ENCODE measurements at places on chromosomes 16 and 17. TPM values are rescaled to one million over a fixed set of nuclear protein-coding genes. Genes with fewer than 3 reads are reported as not detected.
A peak's percentile ranks its signal among the peaks of the same experiment; 100 is the strongest.

- H3K36me3 ChIP-seq: peaks cover 99% of the 10 kb centered on the region
- H3K4me3 ChIP-seq: no peak overlapping the region
- no peak for DNase-seq
- H3K4me1 ChIP-seq: peaks cover 8% of the 10 kb centered on the region
These were observed 17.8 kb upstream of the CRK start for GRCh38 chr17:1473841-1474240.

DNA sequence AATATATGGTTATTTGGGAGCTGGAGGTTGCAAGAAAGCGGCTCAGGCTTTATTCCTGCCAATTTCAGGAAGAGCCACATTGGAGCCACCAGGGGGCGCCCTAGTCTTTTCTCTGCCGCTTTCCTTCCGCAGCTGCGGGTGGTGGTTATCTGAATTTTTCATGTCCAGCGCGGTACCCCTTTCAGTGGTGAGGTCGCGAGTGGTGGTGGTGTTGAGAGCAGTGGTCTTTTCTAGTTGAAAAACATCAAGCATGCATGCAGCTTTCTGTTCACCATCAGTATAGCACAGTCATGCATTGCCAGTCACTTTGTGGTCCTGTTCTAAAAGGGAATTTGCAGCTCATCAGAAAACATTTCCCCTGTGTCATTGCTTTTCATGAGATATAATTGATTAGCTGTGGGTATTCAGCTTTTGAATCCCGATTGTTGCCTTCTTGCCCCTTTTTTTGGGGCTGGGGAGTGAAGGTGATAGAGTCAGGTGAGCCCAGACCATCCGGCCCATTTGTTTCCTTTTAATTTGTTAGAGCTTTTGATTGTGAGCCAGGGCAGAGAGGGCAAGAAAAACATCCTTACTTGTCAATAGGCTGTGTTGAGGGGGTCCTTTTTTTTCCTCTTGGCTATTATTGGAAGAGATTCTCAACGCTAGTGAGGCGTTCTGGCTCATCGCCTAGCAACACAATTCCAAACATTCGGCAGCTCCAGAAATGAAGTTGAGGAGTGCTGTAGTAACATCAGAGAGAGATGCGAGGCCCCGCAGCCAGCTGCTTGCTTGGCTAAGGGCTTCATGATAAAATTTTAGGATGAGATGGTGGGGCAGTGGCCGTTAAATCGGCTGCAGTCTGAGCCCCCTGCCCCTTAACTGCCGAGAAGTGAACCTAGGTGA is 119.0 kb downstream of the SNX29 start:
- H3K27me3 ChIP-seq: no peaks in the 10 kb centered on the region
- DNase-seq: peak; percentile 69
- peak overlapping the region; percentile 35 for H3K4me3 ChIP-seq
- H3K27ac ChIP-seq: no peak overlapping the region
- no peaks in the 10 kb centered on the region for H3K36me3 ChIP-seq
- H3K4me1 ChIP-seq: no peaks in the 10 kb centered on the region

Gene DLX3
- 1.6 TPM for total RNA-seq

DNA sequence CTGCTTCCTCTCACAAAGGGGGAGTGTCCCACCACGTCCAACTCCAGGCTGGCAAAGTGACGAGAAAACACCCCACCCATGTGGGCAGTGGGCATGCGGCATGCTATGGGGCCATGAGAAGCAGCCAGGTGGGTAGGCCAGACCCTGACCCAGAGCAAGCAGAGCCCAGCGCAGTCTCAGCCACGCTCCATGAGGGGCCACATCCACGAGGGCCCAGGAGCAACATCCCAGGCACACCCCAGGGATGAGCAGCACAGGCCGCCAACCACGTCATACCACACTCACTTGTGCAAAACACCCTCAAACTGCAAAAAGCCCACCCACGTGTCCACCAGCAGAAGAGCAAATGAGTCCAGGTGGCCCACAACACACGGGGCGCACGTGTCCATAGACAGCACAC is 117.0 kb downstream of the ZNF778 start:
- H3K4me3 ChIP-seq: no peak overlapping the region
- peaks cover 6% of the 10 kb centered on the region for H3K4me1 ChIP-seq
- peak overlapping the region; percentile 52 for H3K27ac ChIP-seq
- no peaks in the 10 kb centered on the region for H3K27me3 ChIP-seq

GRCh38 chr17:72238157-72238673 is 117.4 kb downstream of the SOX9 start:
- H3K36me3 ChIP-seq: no peaks in the 10 kb centered on the region
- H3K4me3 ChIP-seq: no peak overlapping the region
- H3K27me3 ChIP-seq: no peaks in the 10 kb centered on the region
- no peaks in the 10 kb centered on the region for H3K4me1 ChIP-seq

Gene CFAP119
- not detected for total RNA-seq

DNA sequence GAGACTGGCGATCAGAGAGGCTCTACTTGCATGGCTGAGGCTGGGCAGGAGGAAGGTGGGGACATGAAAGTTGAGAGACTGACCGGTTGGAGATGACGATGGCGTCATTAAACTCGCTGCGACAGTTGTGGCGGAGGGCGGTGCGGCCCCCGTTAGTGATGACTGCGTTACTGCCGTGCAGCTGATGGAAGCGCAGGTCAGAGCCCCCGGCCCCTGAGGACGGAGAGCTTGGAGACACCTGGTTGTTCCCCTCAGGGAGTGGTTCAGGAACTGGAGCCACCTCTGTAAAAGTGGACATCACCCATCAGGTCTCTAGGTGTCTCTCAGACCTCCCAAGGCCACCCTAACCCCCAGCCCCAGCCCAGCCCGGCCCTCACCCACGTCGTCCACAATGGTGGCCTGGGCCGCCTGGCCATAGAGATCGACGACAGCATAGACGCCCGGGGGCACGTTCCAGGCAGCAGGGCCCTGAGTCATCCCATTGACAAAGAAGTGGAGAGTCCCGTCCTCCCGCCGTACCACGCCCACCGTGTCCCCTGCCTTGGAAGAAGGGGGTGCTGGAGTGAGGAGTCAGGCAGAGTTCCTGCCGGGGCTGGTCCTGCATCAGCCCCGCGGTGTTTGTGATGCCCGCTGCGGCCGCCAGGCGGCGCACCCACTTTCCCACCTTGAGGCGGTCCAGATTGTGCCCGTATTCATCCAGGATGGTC is 5.3 kb downstream of the NEURL4 start:
- peaks cover 50% of the 10 kb centered on the region for H3K36me3 ChIP-seq
- peak; percentile 73 for DNase-seq
- no peak overlapping the region for H3K4me3 ChIP-seq
- no peak overlapping the region for H3K27ac ChIP-seq

DNA sequence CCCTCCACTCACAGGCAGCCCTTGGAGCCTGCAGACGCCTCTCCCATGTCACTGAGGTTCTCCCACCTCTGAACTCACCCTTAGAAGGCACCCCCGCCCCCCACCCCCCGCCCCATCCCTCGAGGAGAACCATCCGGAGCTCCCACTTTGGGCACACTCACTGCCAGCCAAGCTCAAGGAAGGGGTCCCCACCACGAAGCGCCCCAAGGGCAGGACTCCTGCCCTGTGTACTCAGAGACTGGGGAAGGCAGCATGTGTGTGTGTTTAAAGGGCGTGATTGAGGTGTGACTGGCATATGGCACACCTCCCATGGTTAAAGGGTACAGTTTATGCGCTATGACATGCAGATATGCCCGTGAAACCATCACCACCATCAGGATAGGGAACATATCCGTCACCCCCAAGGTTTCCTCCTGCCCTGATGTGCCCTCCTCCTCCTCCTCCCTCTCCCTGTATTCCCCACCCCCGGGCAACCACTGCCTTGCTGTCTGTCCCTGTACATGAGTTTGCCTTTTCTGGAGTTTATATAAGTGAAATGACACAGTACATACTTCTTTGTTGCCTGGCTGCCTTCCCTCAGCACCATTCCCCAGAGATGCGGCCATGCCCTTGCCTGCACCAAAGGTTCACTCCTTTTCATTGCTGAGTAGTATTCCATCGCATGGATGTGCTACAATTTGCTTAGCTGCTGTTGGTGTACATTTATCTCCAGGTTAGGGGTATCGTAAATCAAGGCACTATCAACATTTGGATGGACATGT is 14.0 kb upstream of the RBFOX3 start:
- H3K27ac ChIP-seq: no peak overlapping the region
- DNase-seq: peak; percentile 11
- no peaks in the 10 kb centered on the region for H3K27me3 ChIP-seq
- H3K4me1 ChIP-seq: no peaks in the 10 kb centered on the region
- no peaks in the 10 kb centered on the region for H3K36me3 ChIP-seq
- no peak overlapping the region for H3K4me3 ChIP-seq

DNA sequence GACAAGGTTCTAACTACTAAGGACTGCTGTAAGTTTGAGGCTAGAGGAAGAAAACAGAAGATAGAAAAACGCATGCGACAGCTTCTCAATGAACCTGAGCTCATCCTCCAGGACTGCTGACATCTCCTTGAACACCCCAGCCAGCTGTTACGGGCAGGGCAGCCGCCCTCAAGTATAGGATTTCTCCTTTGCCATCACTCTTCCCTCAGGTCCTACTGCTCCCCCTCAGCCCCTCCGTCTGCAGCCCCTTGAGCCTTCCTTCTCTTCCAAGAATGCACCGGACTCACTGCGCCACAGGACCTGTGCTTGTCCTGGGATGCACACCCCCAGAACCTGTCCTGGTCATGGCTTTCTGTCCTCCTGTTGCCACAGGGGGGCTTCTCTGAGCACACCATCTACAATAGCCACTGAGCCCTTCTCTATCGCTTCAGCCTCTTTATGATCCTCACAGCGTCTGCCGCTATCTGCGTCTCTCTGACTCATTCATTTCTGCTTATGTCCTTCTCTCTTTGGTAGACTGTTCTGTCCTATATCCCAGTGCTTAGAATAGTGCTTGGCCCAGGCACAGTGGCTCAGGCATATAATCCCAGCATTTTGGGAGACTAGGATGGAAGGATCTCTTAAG is 15.7 kb upstream of the XYLT2 start:
- no peak overlapping the region for H3K4me3 ChIP-seq
- H3K27me3 ChIP-seq: no peaks in the 10 kb centered on the region
- H3K36me3 ChIP-seq: no peaks in the 10 kb centered on the region
- DNase-seq: no peak
- no peak overlapping the region for H3K27ac ChIP-seq

DNA sequence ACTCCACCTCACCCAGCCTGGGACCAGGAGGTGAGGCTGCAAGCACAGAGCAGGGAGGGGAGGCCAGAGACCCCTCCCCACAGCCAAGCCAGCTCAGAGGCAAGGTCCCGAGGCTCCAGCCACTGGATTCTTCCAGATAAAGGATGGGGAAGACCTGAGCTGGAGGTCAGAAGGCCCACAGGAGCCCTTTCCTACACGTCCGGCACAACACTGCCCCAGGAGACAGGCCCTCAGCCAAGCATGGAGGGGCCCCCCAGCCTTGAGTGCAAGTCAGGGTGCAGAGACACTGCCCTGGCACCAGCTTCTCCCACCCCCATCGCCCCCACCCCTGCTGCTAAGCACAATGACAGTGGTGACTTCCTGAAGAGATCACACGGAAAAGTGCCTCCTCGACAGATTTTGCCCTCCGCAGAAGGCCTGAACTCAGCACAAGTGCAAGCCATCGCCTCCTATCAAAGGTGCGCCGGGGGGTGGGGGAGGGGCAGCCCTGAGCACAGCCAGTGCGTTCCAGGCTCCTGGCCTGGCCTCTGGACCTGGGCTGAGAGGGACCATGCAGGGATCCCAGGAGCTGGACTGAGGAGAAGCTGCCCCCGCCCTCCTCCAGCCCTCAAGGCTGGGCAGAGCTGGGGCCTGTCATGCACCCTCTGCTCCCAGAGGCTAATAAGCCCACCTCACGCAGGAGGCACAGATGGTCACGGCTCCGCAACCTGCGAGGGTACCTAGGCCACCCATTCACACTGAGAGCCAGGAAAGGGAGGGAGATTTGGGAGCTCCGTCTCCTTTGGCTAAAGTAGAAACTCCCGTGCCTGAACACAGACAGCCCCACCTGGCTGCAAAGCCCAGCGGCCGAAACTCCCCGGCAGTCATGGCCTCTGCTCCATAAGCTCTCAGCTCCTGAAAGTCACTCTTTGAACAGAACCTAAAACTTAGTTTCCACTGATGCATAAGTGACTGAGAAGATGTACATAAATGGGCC is 2.7 kb downstream of the MAFG start:
- H3K4me1 ChIP-seq: peaks cover 49% of the 10 kb centered on the region
- H3K36me3 ChIP-seq: peaks cover 18% of the 10 kb centered on the region
- peak overlapping the region; percentile 72 for H3K27ac ChIP-seq
- H3K4me3 ChIP-seq: no peak overlapping the region

DNA sequence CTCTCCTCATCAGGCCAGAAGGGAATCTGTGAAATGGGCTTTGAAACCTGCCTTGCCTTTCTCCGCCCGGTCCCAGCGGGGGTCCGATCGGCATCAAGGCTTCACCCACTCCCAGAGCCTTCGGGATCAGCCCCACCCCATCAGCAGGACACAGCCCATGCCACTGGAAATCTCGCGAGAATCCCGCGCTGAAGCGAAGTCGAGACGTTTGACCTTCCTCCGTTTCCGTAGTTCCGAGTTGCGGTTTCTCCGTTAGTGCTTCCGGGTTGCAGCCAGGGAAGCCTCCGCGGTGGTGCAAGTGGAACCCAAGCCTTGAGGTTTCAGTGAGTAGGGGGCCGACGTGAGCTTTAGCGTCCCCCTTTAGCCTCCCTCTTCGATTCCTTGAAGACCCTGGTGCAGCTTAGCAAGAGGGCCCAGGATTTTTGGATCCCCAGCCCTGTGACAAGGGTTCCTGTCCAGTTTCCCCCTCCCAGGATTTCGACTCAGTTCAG is at the start of gene COASY:
TSS of gene COASY (plus strand) at position 252 of the 491 bp plus-strand sequence. CDS start 475 bp downstream, outside the sequence.
- no peaks in the 10 kb centered on the region for H3K27me3 ChIP-seq
- H3K4me3 ChIP-seq: peak within 1 kb of the TSS; percentile 84
- H3K4me1 ChIP-seq: peaks cover 31% of the 10 kb centered on the region
- H3K27ac ChIP-seq: peak within 1 kb of the TSS; percentile 84
- DNase-seq: peak; percentile 97
- peaks cover 19% of the 10 kb centered on the region for H3K36me3 ChIP-seq

Gene MARCHF10
- not detected for total RNA-seq

Gene CENPX
- total RNA-seq: 41.3 TPM

GRCh38 chr17:1830288-1830687 is 483 bp downstream of the RPA1 start:
- H3K36me3 ChIP-seq: peaks cover 14% of the 10 kb centered on the region
- peak overlapping the region; percentile 95 for H3K4me3 ChIP-seq

Gene CACNA1H
- 57.5 TPM for total RNA-seq

- H3K4me1 ChIP-seq: peaks cover 18% of the 10 kb centered on the region
- no peak overlapping the region for H3K4me3 ChIP-seq
- no peaks in the 10 kb centered on the region for H3K36me3 ChIP-seq
- no peak for DNase-seq
These were observed 4.1 kb downstream of the GRIN2A start for GRCh38 chr16:10178080-10178479.

Data from ascending aorta (tissue), 2 donors.